ENCODE measurements at places on chromosomes 6 and 20. TPM values are rescaled to one million over a fixed set of nuclear protein-coding genes. Genes with fewer than 3 reads are reported as not detected.

The ABHD16B gene
- not detected for total RNA-seq

The SDCBP2 gene
- 2.3 TPM for total RNA-seq

The SRSF12 gene
- 0.09 TPM for total RNA-seq

The ARFGEF3 gene
- 0.09 TPM for total RNA-seq

The NKX2-2 gene
- not detected for total RNA-seq

The GNAS-AS1 gene
- 0.81 TPM for total RNA-seq

The DPPA5 gene
- not detected for total RNA-seq

The PHACTR1 gene
- 0.49 TPM for total RNA-seq

GRCh38 chr6:71123051-71123450 lies 165.6 kb upstream of the OGFRL1 start:
- no peak for DNase-seq

GRCh38 chr20:61755971-61756845 lies 309.5 kb downstream of the TAF4 start:
- no peak for DNase-seq

DNA sequence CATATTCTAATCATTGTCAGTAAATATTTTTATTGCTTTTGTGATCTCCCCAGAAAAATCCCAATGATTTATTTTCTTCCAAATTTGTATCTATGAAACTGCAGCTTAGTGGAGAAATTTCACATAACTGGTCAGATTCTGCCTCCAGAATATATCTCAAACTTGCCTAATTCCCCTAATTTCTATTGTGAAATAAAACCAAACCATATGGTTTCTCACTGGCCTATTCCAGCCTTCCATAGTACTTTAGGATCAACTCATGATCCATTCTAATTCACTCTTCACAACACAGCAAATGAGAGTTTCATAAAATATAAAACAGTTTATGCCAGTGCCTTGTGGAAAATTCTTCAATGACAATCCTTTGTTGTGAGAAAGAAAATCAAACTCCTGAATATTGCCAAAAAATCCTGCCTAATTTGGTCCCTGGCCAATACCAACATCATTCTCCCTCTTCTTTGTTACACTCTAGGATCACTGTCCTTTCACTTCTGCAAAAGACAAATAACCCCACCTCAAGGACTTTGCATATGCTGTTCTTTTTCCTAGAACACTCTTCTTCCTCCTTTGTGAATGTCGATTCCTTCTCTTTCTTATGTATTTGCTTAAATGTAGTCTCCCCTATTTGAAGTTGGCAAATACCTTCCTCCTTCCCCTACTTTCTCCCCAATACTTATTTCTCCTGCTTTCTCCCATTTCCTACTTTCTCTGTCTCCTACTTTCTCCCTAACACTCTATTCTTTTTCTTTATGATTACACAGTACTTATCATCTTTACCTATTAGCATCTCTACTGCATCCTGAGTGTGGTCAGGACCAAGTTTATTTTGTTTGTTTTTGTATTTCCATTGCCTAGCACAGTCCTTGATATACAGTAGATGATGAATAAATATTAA lies 587.5 kb downstream of the RFPL4B start:
- no peak for DNase-seq

- no peak for DNase-seq
Observed at GRCh38 chr6:116450769-116451740, 10.1 kb upstream of the CALHM6 start.

DNA sequence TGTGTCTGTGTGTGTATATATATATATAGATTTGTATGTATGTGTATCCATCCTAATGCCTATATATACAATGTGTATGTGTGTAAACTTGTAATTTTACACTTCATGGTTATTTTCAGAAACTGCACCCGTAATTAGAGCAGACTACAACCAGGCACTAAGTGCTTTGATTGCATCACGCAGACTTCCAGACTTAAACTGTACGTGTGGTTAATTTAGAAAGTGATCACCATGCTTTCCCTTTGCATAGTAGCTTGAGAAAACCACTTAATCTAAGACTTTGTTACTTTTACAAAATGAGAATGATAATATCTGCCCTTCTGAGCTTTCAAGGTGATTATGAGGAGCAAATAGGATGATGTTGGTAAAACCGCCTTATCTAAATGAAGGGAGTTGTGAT lies 50.1 kb upstream of the E2F3 start:
- no peak for DNase-seq

DNA sequence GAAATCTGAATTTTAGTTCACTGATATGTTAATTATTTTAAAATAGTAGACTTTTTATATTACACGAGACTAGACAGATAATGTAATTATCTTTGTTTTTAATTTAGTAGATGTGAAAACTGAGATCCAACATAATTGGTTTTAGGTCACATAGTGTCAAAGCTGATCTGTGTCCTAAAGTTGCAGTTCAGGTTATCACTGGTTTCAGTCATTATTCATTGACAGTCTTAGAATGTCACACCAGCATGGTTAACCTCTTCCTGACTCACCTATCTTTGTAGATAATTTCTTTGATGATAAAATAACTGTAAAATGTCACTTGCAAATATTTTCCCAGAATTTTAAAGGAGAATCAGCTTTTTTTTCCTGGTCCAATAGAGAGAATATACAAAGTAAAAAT lies 48.3 kb upstream of the SLC35B3 start:
- no peak for DNase-seq

DNA sequence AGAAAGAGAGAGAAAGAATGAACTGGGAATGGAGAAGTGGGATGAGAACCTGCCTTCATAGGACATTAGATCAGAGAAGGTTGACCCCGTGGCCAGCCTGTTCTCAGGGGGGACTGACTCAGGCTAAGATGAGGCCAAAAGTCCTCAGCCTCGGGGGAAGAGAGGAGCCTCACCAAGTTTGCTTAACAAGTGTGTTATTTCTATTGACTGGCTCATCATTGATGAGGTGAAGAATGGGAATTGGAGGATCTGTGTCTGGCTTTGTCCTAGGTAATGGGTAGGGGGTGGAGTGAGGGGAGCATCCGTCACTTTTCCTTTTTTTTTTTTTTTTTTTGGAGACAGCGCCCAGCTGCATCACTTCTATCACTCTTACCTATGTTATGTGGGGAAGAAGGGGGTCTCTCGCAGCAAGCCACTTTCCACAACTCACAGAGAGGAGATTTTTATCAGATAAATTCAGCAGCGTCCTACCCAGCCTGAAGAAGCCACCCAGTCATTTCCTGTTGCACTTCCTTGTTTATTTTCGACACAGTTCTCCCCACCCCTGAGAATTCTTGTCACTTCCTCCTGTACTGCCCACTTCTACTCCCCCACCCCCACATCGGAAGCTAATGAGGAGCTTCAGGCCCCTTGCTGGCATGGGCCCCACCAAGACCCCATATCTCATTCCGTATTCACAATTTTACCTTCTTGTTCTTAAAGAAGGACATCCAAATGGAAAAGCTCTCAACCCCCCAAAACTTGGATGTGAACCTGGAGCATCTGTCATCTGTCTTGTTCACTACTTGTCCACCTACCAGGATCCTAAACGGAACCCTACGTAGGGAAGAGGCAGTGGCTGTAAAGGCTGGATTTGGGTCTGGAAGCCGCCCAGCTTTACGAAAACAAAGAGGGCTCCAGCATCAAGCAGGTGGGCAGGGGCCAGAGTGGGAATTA lies 2.8 kb upstream of the RNASET2 start:
- no peak for DNase-seq

GRCh38 chr6:160218810-160219209 lies 39.8 kb downstream of the SLC22A2 start:
- DNase-seq, result no peak

DNA sequence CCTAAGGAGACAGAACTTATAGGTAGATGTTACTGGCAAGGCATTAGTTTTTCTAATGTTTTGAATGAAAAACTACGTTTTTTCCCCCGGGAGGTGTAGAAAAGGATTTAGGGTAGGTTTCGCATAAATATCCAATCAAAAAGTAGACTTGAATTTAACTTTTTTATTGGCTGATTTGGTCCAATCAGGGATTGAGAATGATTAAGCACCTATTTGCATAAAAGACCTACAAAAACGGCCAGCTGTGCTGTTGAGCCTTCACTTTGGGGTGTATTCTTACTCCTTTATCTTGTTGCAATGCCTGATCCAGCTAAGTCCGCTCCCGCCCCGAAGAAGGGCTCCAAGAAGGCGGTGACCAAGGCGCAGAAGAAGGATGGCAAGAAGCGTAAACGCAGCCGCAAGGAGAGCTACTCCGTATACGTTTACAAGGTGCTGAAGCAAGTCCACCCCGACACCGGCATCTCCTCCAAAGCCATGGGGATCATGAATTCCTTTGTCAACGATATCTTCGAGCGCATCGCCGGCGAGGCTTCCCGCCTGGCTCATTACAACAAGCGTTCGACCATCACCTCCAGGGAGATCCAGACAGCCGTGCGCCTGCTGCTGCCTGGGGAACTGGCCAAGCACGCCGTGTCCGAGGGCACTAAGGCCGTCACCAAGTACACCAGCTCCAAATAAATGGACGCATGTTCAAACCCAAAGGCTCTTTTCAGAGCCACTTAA lies 113.5 kb upstream of the BTN3A2 start:
- DNase-seq, result peak; percentile 93

DNA sequence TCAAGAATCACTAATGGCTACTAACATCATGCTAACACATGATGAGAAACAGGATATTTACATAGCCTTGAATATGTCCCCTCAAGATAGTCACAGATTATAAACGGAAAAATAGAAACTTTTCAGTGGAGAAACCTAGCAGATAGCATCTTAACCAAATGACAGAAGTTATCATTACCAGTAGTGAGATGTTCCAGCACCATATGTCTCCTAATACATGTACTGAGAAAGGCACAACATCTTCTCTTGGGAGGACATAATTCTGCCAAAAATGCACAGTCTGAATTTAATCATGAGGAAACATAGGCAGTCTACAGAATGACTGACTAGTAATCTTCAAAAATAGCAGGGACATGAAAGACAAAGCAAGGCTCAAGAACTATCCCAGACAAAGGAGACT lies 19.9 kb upstream of the PRIM2 start:
- DNase-seq, result no peak
